ENCODE measurements at places on chromosomes 1 and 21.

DNA sequence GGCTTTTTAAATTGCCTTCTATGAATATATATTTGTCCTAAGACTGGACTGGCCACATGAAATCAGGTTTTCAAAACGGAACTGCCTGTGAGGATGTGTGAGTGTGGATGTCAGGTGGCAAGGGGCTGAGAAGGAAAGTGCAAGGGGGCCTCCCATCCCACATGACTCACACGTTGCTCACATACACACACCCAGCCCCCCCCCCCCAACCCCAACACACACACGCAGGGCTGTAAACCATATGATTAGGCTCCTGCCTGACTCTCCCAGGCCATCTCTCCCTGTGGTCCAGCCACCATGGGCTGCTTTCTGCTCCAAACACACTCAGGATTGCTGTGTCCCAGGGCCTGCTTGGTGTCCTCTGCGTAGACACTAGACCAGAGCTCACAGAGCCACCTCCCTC is 22.4 kb downstream of the DEGS1 start:
- DNase-seq: no peak

- no peak for DNase-seq
These were observed 20.1 kb upstream of the COG2 start for GRCh38 chr1:230622151-230622550.

DNA sequence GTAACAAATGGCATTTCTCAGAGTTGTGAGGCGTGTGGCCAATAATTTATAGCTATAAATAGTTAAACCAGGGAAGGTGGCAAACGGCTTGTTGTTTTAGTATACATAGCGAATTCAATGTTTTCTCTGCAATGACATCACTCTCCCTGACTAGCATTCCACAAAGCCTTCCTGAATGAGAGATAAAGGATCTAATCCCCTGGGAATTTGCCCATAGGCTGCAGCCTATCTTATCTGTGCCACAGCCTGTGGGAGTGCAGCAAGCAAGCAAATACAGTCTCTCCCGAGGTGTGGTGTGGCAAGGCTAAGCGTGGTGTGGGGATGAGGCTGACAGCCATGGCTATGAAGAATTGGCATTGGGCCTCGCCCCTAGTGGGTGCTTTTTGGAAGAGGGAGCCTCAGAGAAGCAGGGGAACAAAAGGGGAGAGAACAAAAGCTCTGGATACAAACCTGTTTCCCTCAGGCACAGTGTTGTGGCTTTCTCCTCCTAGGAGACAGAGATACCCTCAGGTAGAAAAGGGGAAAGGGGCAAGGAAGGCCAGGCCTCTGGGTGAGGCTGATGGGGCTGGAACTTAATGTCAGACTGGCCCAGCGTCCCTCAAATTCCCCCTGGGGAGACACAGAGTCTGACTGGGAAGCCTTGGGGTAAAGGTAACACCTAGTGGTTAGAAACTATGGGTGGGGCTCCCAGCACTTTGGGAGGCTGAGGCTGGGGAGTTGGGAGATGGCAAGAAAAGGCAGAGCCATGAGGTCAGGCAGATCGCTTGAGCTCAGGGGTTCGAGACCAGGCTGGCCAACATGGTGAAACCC is 8.9 kb downstream of the TAGLN2 start:
- no peak for DNase-seq

DNA sequence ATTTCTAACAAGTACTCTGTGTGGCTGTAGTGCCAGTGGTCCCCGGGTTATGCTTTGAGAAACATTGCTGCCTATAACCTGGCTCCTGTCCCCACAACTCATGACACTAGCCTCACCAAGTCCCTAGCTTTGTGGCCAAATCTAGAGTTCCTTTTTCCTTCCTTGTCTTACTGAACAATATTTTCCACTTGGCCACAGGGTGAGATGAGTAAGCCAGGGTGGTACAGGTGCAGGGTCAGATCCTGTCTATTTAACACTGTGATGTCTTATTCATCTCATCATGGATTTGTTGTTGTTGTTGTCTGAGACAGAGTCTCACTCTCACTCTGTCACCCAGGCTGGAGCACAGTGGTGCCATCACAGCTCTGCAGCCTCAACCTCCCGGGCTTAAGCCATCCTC is 18.6 kb downstream of the ARMH1 start:
- no peak for DNase-seq

DNA sequence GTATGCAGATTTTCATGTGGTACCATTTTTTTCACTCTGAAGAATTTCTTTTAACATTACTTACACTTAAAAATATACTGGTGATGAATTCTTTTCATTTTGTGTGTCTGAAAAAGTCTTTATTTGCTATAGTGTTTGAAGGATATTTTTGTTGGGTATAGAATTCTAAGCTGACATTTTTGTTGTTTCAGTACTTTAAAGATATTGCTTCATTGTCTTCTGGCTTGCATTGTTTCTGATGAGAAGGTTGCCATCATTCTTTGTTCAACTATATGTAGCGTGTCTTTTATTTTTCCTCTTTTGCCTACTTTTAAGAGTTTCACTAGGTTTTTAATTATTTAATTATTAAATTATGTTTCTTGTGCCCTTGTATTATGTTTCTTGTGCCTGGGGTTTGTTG is 8.0 kb downstream of the HS2ST1 start:
- DNase-seq: no peak

GRCh38 chr1:14784790-14785773 is 186.6 kb downstream of the KAZN start:
- no peak for DNase-seq

DNA sequence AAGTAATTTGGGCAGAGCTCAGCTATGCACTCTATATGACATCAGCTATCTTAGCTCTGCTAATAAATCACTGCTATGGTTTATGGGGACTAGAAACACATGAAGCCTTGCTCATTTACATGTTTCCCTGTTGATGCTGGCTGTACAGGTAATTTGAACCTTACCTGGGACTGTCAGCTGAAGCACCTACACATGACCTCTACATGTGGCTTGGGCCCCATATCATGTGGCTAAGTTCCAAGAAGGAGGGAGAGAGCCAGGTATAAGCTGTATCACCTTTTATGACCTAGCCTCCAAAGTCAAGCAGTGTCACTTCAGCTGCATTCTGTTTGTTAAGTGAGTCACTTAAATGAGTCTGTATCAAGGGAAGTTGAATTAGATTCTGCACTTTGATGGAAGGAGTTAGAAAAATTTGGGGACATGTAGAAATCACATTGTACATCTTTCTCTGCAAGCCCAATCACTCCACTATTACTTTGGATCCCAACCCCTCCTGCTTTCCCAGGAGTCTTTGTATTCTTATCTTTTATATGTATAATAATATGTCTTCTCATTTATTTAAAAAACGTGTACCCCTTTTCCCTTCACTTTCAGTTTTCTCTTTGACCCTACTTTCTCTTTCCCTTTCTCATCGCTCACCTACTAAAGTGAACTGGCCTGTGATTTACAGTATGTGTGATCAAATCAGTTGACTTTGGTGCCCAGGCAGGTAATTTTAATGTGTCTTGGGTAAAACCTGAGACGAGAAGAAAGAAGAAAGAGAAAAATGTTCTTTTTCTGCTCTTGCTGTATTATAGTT is 53.4 kb upstream of the PRKACB start:
- DNase-seq: no peak

- DNase-seq: no peak
These were observed 217.2 kb upstream of the HOOK1 start for GRCh38 chr1:59597420-59598119.

- DNase-seq: no peak
These were observed 91.9 kb downstream of the CSMD2 start for GRCh38 chr1:34073028-34073695.

- DNase-seq: no peak
These were observed 22.5 kb upstream of the SLC27A3 start for GRCh38 chr1:153752571-153753195.

- DNase-seq: no peak
These were observed 120.9 kb downstream of the HLX start for GRCh38 chr1:220999872-221000863.

GRCh38 chr1:8032366-8032910 is 6.3 kb upstream of the ERRFI1 start:
- no peak for DNase-seq

GRCh38 chr1:30607723-30608122 is 115.7 kb downstream of the MATN1 start:
- DNase-seq: no peak

GRCh38 chr1:42002220-42002619 is 83.5 kb upstream of the HIVEP3 start:
- no peak for DNase-seq

DNA sequence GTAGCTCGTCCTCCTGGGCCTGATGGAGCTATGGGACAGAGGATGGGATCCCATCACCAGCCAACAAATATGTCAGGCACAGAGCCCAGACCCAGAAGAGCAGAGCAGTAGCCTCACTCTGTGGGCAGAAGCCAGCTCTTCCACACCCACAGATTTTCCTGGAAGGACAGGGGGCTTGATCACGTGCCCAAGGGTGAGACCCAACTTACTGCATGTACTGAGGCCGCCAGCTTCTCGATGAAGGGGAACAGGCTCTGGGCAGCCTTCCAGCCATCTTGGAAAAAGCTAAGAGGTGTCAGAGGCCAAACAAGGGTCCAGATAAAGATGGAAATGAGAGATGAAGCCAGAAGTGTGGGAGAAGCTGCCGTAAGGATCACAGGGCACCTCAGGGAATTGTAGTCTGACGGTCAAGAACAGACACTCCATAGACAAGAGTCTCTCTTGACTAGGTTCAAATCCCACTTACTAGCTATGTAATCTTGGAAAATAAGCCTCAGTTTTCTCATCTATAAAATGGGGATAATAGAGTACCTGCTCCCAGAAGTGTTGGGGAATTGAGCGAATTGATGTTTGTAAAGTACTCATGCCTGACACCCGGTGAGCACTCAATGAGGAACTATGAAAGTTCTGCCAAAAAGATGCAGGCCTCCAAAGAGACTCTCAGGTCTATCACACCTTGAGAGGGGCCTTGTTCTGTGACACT is 17.0 kb upstream of the TCEA3 start:
- DNase-seq: no peak

DNA sequence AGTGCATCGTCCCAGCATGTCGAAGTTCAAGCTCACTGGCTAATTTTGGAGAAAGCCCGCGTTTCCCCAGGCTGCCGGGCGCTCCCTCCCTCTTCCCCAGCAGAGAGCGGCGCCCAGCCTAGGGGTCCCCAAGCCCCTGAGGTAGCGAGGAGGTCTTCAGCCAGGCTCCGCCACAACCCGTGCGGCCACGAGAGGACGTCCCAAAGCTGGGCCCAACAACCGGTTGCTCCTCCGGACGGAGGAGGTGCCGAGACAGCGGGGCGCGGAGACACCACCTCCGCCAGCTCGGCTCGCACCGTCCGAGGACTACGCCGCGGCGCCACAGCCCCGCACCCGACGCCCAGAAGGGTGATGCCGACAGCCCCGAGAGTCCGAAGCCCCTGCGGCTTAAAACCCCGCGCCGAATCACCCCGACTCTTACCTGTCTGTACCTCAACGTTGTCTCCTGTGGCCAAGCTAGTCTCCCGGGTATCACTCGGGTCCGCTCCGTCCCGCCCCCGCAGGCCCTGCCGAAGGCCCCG is at the start of gene DENND2C:
Gene DENND2C, minus strand, starts transcription at position 488 of the 521 bp plus-strand sequence. CDS start 44,065 bp downstream, outside the sequence.
- DNase-seq: no peak

- peak; percentile 14 for DNase-seq
These were observed 12.6 kb downstream of the ZC3H12A start for GRCh38 chr1:37486680-37487618.

- DNase-seq: no peak
These were observed 60.9 kb downstream of the SIPA1L2 start for GRCh38 chr1:232568906-232569553.

DNA sequence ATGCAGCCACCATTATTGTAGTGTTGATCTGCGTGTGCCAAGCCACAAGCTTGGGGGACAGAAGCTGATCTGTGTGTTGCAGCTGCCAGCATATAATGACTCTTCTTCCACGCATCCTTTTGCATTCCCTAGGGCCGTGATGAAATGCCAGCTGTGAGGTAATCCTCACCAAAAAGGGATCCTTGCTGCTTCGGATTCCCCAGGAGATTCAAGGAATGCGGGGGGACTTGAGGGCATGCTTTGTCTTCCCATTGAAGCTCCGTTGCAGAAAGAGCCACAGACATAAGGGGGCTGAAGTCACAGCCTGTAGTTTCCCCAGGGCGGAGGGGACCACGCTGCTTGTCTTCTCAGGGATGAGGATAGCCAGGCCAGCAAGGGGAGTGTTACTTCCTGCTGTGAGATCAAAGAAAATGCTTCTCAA is 281.6 kb upstream of the FMN2 start:
- DNase-seq: no peak

DNA sequence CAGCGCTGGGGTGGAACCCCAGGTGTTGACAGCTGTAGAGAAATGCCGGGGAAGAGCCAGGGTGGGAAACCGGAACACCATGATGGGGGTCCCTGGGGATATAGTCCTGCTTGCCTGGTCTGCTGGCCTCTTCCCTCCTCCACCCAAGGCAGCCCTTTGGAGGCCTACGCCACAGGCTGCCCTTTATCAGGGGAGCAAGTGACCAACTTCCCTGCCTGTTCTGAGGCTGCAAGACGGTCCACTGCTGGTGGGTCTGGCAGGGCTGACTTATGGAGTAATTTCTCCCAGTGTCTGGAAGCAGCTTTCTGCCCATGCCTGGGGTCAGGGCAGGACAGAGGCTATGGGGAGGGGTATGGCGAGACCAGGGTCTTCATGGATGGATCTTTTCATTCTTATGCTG is 50.8 kb upstream of the EDN2 start:
- no peak for DNase-seq

- DNase-seq: no peak
These were observed 35.6 kb downstream of the ADARB1 start for GRCh38 chr21:45109831-45110492.

GRCh38 chr1:242187171-242187570 is 188.3 kb upstream of the MAP1LC3C start:
- no peak for DNase-seq

DNA sequence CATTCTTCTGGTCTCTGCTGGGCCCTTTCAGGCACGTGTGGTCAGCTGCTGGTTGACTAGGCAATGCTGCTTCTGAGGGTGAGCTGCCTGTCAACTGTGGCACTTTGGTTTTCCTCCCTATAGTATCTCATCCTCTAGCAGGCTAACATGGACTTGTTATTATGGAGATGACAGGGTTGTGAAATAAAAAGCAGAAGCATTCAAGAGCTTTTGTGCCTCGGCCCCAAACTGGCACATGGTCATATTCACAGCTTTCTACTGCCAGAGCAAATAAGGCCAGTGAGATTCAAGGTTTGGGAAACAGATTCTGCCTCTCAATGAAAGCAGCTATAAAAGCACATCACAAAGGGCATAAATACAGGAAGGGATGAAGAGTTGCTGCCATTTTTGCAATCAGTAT is 1.6 kb upstream of the ZNF124 start:
- DNase-seq: no peak

DNA sequence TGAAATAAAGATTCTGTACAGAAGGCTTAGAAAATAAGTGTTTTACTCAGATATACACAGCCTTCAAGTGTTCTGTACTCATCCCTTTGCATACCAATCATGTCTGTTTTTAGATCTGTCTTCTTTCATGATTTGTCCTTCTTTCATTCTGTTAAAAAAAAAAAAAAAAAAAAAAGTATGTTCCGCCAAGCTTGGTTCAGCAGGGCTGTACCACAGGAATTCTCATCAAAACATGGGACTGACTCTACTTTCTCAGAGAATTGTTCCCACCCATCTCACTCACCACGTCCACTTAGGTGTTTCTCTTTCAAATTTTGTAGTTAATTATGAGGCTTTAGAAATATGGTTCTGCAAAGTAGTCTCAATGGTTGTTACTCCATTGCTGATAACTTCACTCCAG is 119.0 kb downstream of the AK5 start:
- no peak for DNase-seq

GRCh38 chr21:39196310-39196709 is 13.1 kb upstream of the PSMG1 start:
- DNase-seq: no peak
